ENCODE measurements at places on chromosomes 6 and 20.

DNA sequence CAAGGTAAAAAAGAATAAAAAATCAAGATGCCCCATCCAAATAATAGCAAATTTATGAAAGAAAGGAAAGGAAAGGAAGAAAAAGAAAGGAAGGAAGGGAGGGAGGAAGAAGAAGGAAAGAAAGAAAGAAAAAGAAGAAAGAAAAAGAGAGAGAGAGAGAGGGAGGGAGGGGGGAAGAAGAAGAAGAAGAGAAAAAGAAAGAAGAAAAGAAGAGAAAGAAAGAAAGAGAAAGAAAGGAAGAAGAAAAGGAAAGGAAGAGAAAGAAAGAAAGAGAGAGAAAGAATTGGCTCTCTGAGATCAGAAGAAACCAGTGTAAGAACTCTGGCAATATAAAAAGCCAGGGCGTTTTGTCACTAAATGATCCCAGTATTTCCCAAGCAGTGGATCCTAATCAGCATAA, 401.7 kb downstream of the EPHA7 start:
- DNase-seq: no peak

GRCh38 chr20:49983848-49984408, 1.1 kb downstream of the SNAI1 start:
- no peak for DNase-seq

DNA sequence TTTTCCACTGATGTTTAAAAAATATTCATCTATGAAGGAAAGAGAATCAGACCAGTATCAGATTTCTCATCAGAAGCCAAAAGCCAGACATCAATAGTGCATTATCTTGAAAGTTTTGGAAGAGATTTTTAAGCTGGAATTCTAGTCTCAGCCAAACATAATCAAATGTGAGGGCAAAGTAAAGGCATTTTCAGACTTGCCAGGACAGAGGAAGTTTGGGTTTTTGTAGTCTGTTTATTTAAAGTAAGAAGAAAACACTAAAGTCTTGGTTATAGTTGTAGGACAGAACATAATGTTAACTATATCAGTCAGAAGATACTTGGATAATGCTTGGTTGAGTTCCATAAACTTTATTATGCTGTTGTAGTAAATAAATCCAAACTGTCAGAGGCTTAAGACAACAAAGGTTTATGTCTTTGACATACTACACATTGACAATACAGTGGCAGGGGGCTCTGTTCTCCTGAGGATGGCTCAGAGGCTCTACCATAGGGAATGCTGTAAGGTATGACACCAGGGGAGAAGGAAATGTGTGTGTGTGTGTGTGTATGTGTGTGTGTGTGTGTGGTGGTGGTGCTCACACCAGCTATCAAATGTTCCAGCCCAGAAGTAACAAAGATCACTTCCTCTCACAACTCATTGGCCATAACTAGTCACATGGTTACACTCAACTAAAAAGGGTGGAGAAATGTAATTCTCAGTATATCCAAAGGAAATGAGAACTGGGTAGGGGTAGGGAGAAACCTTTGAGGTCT, 26.7 kb upstream of the YWHAB start:
- DNase-seq: no peak

- peak; percentile 4 for DNase-seq
Measured at GRCh38 chr6:100228437-100228833, 234.4 kb upstream of the MCHR2 start.

DNA sequence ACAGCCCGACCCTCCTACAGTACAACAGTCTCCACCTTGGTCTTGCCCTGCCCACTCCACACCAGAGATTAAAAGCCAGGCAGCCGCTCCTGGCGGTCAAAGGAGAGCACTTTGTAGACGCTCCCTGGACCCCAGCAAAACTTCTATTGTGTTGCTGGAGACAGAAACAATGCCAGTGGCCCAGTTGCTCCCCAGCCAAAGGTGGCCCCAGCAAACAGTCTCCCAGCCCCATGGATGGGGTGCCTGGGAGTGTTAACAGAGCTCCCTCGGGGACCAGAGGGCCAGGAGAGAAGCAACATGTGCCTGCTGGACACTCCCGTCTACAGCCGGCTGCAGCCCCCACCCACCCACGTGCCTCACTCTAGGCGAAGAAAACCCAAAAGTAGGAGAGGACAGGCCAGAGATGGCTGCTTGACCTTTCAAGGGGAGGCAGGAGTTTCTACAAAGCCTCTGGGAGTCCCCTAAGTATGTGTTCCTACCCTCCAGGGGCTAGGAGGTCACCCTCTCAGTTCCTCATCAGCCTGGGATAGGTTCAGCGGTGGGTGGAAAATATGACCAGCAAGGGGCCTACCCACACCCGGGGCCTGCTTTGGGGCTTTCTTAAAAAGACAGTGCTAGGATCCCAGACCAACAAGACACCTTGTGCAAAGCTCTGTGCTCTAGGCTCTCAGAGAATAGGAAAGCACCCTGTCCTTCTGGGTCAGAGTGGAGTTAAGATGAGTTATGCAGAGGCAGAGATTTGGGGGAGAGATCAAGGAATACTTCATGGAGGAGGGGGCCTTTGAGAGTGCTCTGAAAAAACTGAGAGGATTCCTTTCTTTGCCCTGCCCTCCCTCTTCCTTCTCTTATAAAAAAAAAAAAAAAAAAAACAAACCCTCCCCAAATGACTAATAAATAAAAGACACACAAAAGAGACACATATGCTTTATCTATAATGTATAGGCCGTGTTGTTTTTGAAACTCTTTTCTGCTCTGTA, 19.0 kb upstream of the PREX1 start:
- no peak for DNase-seq

GRCh38 chr6:4935975-4936680, 67.7 kb downstream of the RPP40 start:
- no peak for DNase-seq

GRCh38 chr6:24228123-24228522, 102.1 kb downstream of the NRSN1 start:
- DNase-seq: peak; percentile 72

GRCh38 chr6:42276034-42276890, 58.6 kb upstream of the MRPS10 start:
- DNase-seq: peak; percentile 65

GRCh38 chr20:47221036-47221625, 135.4 kb downstream of the ZMYND8 start:
- DNase-seq: no peak

GRCh38 chr20:56451056-56451765, 17.2 kb upstream of the RTF2 start:
- DNase-seq: no peak

DNA sequence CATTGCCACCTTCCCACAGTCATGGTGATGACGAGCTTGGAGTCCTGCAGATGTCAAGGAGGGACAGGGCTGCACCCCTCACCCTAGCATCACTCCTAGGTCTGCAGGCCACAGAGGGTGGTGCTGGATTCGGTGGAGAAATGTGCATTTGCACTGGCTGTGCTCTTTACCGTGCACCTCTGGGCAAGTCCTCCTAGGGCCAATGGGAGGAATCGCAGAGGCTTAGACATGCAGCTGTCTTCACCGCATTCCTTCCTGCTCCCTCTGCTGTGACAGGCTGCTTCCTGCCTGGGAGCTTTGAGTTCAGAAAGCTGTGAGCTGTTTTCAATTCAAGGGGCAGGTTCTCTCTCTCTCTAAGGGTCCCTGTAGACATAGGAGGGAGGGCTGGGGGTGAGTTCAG, 85.1 kb downstream of the EDN3 start:
- DNase-seq: no peak

DNA sequence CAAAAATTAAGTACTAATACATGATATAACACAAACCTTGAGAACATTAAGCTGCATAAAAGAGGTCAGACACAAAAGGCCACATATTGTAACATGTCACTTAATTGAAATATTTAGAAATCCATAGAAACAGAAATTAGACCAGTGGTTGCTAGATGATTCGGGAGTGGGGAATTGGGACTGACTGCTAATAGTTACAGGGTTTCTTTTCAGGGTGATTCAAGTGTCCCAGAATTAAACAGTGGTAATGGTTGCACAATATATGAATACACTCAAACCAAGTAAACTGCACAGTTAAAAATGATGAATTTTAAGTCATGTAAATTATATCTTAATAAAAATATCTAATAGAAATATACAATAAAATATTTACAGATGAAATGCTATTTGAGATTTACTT, 174.5 kb downstream of the WDR27 start:
- DNase-seq: no peak

GRCh38 chr6:162153120-162153519, 574.4 kb downstream of the PRKN start:
- DNase-seq: no peak

- DNase-seq: no peak
Measured at GRCh38 chr20:621125-621756, 11.1 kb upstream of the TCF15 start.

GRCh38 chr6:112054555-112055190, 769 bp downstream of the CCN6 start:
- DNase-seq: no peak

- DNase-seq: no peak
Measured at GRCh38 chr6:14887181-14887580, 358.7 kb upstream of the JARID2 start.

GRCh38 chr6:131139599-131139998, 4.3 kb downstream of the AKAP7 start:
- DNase-seq: no peak

- DNase-seq: no peak
Measured at GRCh38 chr6:13559251-13559650, 15.2 kb upstream of the SIRT5 start.

DNA sequence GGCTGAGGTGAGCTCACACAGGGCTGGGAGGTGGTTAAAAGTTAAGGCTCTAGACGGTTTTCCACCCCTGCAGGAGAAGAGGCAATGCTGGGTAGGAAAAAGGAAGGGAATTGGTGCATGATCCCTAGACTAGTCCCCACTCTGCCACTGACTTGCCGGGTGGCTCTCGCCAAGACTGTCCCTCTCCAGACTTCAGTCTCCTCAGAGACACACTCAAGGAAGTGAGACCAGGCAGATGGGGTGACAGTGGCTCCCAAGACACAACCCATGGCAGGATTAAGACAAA, 13.1 kb downstream of the C20orf96 start:
- no peak for DNase-seq

DNA sequence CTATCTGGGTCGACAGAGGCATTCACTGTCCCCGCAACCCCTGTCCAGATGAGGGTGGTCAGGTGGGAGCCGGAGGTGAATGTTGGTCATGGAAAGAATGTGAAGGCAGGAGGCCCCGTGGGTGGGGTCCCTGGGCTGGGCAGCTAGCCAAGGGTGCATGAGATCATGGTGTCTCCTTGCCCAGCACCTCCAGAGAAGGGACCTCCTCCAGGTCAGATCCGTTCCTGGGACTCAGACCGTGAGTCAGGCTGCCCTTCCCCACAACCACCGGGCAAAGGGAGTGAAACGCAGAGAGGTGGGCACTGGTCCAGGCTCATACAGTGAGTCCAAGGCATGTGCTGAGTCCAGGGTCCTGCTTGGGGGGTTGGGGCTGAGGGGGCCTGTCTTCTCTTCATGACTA, 3.5 kb downstream of the FOXS1 start:
- no peak for DNase-seq

DNA sequence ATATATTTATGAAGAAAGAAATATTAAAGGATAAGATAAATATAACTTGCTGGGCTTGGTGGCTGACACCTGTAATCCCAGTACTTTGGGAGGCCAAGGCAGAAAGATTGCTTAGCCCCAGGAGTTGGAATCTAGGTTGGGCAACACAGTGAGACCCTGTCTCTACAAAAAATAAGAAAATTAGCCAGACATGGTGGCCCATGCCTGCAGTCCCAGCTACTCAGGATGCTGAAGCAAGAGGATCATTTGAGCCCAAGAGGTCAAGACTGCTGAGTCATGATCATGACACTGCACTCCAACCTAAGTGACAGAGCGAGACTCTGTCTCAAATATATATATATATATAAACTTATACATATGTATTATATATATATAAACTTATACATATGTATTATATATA, 164.0 kb downstream of the MRPL14 start:
- no peak for DNase-seq

DNA sequence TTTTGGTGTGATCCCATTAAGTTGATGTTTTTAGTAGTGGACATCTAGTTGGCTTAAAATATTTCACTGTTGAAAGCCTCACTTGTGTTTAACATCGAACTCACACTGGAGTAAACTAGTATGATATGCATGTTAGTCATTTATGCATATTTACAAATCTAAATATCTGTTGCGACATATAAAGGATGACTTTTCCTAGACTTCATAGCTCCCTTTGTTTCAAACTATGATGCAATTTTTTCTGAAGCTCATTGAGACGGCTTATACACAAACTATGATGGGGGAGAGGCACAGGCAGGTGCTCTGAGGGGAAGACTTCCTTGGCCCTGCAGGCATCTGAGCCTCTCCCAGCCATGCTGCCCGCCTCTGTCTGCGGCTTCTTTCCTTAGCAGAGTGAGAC, 11.8 kb upstream of the FOXC1 start:
- no peak for DNase-seq

DNA sequence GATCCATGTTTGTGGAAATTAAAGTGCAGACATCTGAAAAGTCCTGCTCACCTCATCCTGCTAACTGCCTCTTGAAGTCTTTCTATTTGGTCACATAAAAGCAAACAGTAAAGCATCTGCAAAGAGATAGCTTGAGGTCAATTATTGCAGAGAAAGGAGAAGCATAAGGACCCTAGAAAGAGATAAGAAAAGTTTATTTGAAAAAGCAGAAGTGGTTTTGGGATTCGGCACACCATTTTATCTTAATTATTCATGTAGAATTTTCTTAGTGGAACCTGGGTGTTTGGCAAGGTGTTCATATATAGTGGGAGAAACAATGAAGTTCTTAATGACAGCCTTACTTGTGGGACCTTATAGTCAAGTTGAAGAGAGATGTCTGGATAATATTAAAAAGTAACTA, 280.8 kb downstream of the CENPW start:
- DNase-seq: no peak

- no peak for DNase-seq
Measured at GRCh38 chr20:48313324-48313723, 514.5 kb downstream of the PREX1 start.

- no peak for DNase-seq
Measured at GRCh38 chr6:1729133-1729749, 119.5 kb downstream of the FOXC1 start.

- peak; percentile 88 for DNase-seq
Measured at GRCh38 chr20:47464380-47465101, 37.1 kb upstream of the NCOA3 start.

- no peak for DNase-seq
Measured at GRCh38 chr20:20732641-20733040, 20.2 kb upstream of the RALGAPA2 start.

DNA sequence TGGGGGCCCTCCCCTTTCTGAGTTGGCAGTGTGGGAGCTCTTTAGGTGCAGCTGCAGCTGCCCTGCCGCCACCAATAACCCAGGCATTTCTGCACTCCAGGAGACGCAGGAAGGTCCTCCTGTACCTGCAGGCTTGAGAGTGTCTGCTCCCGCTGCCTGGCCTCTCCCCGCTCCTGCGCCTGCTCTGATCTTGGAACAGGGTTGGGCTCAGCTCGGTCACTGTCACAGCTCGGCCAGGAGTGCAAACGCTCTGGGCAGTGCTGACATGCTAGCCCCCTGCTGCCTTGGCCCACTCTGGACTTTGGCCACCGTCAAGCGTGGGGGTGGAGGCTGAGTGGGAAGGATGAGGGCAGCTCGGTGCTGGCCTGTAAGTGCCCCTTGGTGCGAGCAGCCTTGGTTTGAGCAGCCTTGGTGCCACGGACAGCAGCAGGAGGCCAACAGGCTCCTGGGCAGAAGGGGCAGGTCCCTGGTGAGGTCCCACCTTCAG, 738.1 kb upstream of the GJE1 start:
- no peak for DNase-seq

GRCh38 chr20:62181808-62182207, 1.0 kb upstream of the MTG2 start:
- DNase-seq: no peak

Data from spinal cord (tissue), 10 donors.